ENCODE measurements at places on chromosomes 16 and 17. TPM values are rescaled to one million over a fixed set of nuclear protein-coding genes. Genes with fewer than 3 reads are reported as not detected.

DNA sequence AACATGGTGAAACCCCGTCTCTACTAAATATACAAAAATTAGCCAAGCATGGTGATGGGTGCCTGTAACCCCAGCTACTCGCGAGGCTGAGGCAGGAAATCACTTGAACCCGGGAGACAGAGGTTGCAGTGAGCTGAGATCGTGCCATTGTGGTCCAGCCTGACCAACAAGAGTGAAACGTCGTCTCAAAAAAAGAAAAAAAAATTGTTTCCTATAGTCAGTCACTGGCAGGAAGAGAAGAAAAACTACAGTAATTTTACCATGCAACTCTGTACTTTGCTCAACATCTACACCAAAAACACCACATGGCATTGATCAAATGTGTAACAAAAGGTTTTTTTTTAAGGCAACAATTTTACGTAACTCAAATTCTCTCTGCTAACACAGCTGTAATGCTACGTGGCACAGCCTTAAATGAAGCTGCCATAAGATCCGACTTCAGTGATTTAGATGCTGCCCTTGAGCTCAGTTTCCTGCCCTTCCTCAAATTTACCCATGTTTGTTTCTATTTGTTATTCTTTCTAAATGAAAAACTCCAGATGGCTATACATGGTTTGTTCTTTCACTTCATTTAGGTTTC is 40.2 kb downstream of the CNOT1 start:
- no peak for DNase-seq

DNA sequence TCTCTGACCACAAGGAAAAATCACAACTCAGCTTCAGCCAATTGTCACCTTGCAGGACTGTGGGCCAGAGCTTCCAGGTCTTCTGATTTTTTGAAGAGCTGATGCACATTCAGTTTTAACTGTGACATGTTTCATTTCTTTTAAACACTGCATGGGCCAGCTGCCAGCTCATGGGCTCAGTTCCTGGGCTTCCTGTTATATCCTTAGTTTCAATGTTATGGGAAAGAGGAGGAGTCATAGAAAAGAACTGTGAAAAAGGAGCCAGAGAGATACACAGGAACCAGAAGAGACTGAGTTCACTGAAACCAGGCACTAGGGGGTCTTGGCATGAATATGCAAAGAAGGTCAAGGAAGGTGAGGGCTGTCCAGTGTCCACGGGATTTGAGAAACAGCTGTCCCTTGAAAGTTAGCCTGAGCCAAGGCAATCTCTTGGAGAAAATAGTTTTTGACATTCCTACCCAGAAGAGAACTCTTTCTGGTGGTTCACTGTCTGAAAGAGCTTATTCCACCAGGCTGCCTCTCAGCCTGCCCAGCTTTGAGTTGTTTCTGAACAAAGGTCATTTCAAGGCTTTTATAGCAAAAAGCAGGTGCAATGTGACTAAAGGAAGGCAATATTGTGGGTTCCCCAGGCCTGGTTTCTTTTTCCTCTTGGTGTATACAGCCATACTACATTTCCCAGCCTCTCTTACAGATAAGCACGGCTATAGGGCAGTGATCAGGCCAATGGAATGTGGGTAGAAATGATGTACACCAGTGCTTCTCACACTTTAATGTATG is 10.5 kb downstream of the PDILT start:
- no peak for DNase-seq

GRCh38 chr16:10979717-10980601 is 35.6 kb downstream of the CLEC16A start:
- no peak for DNase-seq

GRCh38 chr16:80577485-80578280 is 36.9 kb downstream of the DYNLRB2 start:
- no peak for DNase-seq

DNA sequence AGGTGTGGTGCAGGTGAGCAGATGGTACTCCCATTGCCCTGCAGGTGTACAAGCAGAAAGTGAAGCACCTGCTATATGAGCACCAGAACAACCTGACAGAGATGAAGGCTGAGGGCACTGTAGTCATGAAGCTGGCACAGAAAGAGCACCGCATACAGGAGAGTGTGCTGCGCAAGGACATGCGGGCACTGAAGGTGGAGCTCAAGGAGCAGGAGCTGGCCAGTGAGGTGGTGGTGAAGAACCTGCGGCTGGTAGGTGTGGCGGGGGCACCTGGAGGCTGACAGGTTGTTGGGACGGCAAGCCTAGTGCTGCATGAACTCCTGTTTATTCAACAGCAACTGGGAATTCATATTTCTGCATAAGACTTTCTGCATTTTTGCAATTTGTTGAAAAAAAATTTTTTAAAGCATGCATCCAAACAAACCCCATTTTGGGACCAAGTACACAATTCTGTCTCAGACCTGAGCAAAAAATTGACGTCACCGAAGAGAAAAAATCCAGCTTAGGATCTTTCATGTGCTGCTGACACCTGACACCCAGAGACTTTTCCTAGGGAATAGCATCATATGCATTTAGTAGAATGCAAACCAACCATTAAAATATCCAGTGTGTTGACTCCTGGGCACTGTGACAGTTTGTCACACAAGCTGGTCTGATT is 13.5 kb upstream of the DBNDD1 start:
- no peak for DNase-seq

Gene MCRIP1
- 55.0 TPM for total RNA-seq

Gene PMM2
- total RNA-seq, result 41.1 TPM
